ENCODE measurements at places on chromosomes 7 and 10.

GRCh38 chr7:78017591-78018100 lies 219.1 kb downstream of the PHTF2 start:
- no peak for DNase-seq

GRCh38 chr10:76523791-76524351 lies 1092.4 kb downstream of the LRMDA start:
- no peak for DNase-seq

DNA sequence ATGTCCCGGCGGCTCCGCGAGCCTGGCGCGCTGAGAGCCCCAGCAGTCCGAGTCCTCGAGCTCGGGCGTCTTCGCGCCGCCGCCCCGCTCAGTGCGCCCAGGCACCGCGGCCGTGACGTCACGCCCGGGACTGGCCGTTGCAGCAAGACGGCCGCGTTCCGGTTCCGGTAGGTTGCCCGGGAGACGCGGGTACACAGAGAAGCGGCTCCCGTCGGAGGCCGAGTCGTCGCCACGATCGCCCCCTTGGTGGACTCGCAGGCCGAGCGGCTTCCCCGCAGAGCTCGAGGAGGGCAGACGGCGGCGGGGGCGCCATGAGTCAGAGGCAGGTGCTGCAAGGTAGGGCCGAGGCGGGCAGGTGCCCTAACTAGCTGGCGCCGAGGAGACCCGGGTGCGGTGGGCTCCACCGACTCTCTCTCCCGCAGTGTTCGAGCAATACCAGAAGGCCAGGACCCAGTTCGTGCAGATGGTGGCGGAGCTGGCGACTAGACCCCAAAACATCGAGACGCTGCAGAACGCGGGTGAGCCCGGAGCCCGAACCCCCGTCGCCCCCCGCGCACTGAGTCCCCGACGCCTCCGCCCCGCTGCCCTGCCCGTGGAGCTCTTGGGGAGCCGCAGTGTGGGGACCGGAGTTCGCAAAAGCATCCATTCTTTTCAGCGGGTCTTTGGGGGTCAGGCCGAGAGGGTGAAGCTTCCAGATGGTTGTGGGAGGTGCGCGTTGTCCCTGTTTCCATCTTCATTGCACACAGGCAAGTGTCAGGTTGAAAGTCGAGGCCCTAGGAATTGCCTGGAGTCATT lies at the start of gene SPAG6:
TSS of gene SPAG6 (plus strand) at position 196 of the 795 bp plus-strand sequence. CDS start at position 312, 116 bp downstream.
- no peak for DNase-seq

GRCh38 chr10:3978174-3978573 lies 193.2 kb upstream of the KLF6 start:
- no peak for DNase-seq

GRCh38 chr7:35380739-35381224 lies 126.9 kb upstream of the TBX20 start:
- no peak for DNase-seq

GRCh38 chr10:132506711-132507408 lies 30.7 kb upstream of the INPP5A start:
- DNase-seq, result no peak

DNA sequence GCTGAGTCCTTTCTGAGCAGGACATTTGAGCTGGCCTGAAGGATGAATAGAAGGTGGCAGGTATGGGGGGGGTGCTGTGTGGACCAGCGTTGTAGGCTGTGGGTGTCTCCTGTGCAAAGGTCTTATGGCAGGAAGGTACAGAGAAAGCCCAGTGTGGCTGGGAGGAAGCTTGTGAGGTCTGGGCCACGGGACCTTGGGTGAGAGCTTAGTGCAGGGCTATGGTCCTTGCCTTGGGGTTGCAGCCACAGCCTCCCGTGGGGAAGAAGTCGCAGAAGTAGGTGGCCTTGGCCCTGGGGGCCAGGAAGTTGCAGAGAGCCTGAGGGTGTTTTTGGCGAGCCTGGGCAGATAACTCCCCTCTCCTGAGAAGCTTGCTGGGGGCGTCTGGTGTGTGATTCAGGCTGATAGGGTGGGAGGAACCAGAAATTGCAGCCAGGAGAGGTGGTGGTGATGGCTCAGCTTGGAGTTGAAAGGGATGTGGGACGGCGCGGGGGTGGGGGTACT lies 172.0 kb upstream of the TNRC18 start:
- DNase-seq, result no peak

DNA sequence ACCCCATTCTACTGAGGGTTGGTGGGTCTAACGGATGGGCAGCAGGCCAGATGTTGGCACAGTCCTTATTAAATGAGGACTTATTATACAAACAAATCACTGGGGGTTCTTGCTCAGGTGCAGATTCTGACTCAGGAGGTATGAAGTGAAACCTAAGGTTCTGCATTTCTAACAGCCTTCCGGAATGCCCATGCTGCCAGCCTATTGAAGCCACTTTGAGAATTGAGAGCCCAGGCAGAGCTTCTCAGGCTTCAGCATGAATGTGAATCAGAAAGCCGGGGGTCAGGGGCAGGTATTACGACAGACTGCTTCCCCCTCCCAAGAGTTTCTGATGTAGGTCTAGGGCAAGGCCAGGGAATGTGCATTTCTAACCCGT lies 34.1 kb upstream of the NPFFR1 start:
- DNase-seq, result no peak

DNA sequence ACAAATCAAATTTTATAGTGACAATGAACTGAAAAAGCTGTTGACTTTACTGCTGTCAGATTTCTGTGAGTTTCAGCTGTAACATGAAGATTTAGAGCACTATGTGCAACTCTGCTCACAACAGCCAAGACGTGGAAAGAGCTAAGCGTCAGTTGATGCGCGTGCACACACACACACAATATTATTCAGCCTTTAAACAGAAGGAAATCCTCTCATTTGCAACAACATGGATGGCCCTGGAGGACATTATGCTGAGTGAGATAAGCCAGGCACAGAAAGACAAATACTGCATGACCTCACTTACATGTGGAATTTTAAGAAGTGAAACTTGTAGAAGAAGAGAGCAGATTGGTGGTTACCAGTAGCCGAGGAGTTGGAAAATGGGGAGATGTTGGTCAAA lies 82.8 kb upstream of the FRMD4A start:
- no peak for DNase-seq

GRCh38 chr7:139745678-139746143 lies 32.1 kb downstream of the HIPK2 start:
- DNase-seq, result no peak

DNA sequence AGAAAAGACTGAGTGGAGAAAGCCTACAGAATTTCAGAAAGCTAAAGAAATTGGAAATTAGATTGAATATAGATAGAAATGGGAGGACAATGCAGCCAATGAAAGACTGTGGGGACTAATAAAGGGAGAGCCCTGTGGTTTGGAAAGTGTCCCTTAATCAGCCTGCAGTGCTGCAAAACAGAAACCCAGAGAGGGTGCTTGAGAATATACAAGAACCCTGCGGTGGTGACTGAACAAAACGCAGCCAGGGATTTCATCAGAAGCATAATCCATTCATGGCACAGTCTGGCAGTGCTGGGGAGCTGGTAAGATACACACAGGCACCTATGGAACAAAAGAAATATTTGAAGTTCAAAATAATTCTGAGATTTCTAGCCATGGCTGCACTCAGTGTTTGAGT lies 19.1 kb downstream of the CEP41 start:
- DNase-seq, result no peak

DNA sequence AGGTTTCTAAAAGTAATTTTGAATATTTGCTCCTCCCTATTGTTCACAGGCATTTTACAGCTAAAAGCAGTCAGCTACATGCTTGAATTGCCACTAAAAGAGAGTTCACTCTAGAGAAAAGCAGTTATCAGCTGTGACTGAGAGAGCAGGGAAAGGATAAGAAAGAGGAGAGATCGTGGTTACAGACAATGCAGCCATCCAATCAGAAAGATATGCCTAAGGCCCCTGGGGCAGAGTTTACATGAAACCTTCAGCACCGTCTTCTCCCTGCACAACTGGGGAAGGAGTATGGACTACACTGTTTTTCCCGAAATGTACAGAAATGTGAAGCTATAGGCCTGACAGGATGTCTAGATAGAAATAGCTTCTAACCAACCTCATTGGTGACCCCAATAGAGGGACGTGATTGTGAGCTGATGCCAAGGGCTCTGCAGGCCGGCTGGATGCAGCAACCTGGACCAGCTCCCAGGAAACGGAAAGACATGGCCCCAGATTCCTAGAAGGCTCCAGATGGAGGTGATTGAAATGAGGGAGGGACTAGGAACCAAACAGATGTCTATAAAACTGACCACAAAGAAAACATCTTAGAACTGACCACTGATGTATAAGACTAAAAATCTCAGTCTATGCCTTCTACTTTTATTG lies 3.2 kb upstream of the VSTM4 start:
- DNase-seq, result no peak

DNA sequence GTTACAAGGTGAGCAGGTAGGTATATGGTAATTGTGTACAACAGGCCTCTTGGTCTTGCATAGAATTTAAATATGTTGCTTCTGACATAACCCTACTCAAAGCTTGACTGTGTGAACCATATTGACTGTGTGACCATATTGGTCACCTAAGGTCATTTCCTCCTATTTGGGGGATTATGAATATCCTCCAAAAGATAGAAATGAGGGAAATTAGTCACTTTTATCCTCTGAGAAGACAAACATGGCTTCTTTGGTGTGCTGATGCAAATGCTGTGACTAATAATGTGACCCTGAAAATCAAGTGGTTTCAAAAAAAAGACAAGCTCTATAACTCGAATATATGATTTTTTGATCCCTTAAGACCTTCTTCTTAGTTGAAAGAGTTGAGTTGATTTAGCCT lies 27.9 kb downstream of the IFIT5 start:
- no peak for DNase-seq

DNA sequence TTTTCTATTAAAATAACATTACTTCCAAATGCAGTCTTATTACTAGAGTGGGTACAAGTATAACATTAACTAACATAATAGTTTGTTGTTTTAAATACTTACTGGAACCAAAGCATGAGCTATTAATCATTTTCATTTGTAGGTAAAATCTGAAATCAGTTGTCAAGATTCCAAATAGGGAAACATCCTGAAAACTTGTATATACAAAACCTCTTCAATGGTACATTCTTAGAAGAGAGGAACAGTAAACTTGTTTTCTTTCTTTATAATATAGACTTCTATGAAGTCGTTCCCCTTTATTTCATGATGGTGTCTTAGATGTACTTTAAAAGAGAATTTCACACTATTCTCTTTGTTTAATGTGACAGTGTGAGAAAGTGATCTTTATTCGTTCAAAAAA lies 85.9 kb downstream of the VTI1A start:
- no peak for DNase-seq

DNA sequence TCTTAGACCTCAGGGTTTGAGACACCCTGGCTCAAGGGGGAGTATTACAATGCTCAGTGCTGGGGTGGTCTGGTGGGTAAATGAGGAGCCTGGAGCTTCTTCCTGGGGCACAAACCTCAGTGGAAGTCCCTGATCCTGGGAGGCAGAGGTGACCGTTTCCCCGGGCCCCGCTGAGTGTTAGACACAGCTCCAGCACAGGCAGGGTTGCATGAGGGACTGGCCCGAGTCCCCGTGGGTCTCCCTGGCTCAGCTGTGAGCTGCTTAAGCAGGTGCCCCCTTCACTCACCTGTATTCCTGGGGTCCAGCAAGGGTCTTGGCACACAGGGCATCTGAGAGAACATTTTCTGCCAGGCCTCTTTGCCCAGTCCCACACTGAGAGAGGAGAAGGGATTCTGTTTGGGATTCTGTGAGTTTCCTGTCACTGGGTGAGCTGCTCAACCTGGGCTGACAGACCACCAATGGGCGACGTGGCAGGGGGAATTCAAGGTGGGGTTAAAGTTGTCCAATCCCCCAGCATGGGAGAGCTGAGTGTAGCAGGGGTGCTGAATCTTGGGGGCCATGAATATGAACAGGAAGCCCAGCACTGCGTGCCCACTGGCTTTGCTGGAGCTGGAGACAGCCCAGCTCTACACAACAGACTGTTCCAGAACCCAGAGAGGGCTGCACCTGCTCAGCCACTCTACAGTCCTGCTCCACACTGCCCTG lies 29.9 kb downstream of the DDIT4 start:
- DNase-seq, result no peak

- no peak for DNase-seq
Observed at GRCh38 chr7:3909128-3909527, 608.1 kb downstream of the SDK1 start.

DNA sequence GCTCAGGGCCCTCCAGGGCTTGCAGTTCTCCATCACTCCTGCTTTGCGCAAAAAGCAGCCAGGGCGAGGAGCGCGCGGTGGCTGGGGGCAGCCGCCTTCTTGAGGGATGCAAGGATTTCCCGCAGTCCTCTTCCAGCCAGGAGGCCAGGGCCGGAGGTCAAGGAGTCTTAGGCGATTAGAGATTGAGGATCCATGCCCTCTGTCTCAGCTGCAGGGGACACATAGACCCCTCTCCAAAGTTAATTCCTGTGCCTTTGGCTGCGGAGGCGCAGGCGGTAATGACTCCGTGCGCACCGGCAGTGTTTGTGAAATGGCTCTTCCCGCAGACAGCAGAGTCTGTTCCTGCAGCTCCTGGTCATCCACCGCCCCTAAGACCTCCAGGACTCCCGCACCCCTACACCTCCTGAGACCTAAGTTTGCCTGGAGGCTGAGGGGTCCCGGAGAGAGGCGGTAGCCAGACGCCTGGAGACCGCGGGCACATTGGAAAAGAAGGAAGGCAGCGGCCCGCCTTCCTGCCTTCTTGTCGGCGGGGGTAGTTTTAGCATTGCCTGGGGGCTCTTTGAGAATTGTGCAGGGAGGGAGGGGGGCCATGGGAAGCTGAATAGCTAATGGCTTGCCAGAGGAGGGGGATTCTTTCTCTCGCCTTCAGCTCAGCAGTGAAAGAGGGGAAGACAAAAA lies 3.3 kb upstream of the NEUROG3 start:
- DNase-seq, result no peak

- no peak for DNase-seq
Observed at GRCh38 chr7:43650457-43651052, 67.6 kb downstream of the STK17A start.

DNA sequence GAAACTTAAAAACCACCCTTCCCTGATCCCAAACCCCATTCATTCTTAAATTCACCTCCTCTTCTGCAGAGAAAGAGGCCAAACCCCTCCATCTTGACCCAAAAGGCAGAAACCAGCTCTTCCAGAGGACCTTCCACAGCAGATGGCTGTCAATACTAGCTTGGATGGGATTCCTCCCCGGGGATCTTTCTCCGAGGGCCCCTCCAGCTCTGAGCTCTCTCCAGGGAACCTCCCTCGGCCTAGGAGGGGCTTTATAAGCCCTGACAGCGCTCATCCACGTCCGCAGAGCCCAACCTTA lies 5.4 kb downstream of the TNRC18 start:
- DNase-seq, result no peak

GRCh38 chr7:154868921-154869320 lies 134.0 kb downstream of the PAXIP1 start:
- DNase-seq, result no peak

DNA sequence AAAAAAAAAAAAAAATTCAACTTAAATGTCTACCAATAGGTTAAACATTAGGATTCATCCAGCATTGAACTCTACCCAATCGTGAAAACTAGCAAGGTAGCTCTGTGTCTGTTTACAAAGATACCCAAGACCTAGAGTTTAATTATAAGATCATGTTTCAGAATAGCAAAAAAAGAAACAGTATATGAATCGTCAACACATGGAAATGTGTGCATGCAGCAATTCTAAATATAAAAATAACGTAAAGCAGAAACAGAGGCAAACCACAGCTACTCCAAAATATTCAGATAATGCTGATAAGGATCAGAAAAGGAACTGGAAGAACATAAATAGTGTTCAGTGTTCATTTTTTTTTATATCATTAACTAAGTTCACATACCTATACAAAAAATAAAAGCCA lies 68.7 kb downstream of the AFAP1L2 start:
- DNase-seq, result no peak

Measured in stimulated activated CD8-positive, alpha-beta memory T cell treated with anti-CD3 and anti-CD28 coated beads, Interleukin-15, amount 100 ng/mL, for 24 hours (primary cell).